ENCODE measurements at places on chromosomes 1 and 21.

DNA sequence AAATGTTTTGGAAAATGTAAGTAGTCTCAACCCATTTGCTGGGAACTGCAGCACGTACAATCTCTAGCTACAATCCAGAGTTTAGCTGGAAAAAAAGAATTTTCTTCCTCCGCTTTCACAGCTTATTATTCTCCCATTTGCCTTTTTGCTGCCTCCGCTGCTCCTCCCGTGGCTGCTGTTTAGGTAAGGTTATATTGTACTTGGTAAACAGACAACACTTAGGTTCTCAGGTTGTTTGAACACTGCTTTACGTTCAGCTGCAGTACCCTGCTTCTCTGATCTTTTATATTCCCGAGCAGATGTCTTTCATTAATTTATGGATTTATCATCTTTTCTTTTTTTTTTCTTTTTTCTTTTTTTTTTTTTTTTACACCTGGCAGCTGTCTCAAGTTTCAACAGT is 14.3 kb downstream of the PROX1 start:
- DNase-seq: no peak

DNA sequence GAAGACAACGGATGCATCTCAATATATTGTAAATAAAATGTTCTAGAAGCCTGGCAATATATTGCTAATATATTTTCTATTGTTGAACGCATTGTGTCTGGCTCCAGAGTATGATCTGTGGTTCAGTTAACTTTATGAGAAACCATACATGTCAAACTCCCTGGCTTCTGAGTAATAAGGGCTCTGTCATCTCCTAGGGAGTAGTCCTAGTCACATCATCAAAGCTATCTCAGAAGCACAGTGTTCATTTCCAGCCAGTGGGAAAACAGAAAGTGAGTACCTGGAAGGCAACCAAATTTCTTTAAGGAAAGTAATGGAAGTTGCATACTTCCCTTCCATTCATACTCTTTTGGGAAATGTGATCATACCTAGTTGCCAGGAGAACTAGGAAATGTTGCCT is 27.0 kb upstream of the ST6GALNAC5 start:
- DNase-seq: no peak

DNA sequence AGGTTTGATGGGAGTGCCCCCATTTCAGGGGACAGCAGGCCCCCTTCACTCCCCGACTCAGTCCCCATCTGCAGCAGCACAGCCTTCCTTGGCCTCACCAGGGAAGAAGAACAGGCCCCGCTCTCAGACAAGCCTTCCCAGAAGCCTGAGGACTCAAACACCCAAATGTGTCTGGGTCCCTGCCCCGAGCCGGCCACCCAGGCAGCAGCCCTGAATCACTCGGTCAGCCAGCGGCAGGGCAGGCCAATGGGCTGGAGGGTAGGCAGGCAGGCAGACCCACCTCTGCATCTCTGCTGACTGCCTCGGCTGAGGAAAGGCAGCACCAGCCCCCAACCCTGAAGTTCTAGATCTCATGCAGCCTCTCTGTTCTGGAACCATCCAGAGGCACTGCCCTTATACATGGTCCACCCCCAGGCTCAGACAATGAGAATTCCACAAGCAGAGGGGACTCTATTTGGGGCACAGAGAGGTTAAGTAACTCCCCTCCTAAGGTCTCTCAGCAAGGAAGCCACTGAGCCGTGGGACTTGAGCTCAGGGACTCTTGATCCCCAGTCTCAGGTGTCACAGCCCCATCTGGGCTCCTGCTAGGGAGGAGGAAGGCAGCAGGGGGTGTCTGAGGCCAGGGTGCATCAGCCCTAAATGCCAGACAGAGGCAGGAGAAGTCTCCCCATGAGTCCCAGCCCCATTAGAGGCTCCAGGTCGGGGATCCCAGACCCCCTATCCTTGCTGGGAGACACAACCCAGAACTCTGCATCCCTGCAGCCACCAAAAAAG is 33.2 kb upstream of the RUNX3 start:
- DNase-seq: no peak

GRCh38 chr1:172941471-172941870 is 109.3 kb downstream of the TNFSF18 start:
- DNase-seq: no peak

GRCh38 chr1:109498161-109498801 is 4.4 kb downstream of the CYB561D1 start:
- DNase-seq: peak; percentile 74

DNA sequence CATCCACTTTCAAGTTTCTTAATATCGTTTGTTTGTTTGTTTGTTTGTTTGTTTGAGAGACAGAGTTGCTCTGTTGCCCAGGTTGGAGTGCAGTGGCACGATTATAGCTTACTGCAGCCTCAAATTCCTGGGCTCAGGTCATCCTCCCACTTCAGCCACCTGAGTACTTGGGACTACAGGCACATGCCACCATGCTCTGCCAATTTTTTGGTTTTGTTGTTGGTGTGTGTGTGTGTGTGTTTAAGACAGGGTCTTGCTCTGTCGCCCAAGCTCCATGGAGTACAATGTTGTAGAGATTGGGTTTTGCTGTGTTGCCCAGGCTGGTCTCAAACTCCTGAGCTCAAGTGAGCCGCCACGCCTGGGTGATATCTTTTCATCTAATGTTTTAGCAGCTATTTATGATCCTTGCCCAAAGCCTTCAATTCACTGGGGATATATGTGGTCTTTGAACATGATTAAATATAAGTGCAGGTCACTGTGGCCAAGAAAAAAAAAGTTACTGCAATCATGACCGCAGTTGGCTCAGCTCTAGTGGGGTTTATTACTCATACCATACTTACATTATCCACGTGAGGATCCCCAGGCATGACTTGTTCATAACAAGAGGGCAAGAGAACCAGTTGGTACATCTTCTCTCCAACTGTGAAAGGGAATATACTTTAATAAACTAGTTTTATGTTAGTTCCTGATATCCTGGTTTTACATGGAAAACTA is 8.0 kb downstream of the RRP1B start:
- no peak for DNase-seq

DNA sequence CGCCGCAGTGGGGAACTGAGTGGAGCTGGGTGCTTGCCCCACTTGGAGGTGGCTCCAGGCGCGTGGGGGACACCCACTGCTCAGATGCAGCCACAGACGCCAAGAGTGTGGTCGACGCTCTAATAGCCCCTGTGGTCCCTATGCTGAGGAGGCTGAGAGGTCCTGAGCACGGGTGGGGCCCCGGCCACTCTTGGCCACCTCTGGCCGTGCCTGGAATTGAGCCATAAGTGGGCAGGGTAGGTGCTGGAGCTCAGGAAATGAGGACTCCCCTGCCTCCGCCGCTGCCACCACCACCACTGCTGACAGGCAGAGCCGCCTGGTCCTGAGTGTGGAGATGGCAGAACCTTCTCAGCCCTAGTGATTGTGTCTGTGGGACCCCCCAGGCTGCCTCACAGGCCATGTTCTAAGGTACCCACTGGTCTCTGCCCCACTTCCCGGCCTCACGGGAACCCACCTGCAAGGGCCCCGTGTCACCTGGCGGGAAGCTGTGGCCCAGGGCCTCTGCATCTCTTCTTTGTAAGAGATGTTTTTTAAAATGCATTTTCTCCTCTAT is 34.6 kb upstream of the DIP2A start:
- no peak for DNase-seq

DNA sequence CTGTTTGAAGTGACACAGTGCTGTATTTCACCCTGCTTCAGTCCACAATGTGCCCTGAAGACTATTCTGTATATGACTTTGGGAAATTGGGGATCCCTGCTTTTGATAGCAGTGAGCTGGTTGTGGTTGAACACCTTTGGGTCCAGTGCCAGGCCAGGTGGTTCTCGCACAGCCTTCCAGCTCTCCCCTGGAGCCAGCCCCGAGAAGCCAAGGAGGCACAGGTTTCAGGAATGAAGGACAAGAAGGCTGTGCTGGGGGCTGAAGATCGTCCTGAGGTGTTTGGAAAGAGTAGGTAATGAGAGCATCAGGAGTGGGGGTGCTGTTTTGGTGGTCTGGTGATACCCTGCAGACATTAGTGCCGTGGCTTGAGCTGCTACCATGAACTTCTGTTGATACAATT is 131.4 kb upstream of the COL6A1 start:
- no peak for DNase-seq

DNA sequence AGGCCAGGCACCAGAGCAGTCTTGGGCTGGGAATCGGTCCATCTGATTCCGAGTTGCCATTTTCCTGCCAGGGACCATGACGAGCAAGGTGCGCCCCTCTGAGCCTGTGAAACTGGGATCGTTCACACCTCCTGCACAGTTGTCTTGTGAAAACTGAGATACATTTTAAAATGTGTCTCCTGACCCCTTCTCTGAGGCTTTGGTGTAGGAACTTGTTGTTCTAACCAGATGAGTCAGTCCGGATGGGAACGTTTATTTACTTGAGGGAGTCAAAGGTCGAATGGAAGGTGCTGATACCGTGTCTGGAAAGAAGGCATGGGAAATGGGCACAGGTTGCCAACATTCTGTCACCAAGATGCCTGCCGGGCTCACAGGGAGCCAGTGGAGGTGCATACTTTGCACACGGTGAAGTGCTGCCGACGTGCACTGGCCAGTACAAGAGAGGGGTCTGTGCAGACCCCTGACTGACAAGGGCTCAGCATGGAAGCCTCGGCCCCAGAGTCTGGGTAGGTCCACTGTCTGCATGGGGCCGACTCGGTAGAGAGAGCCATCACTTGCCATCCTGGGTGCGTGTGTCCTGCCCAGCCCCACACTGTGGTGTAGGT is 7.4 kb upstream of the KCNN3 start:
- no peak for DNase-seq

DNA sequence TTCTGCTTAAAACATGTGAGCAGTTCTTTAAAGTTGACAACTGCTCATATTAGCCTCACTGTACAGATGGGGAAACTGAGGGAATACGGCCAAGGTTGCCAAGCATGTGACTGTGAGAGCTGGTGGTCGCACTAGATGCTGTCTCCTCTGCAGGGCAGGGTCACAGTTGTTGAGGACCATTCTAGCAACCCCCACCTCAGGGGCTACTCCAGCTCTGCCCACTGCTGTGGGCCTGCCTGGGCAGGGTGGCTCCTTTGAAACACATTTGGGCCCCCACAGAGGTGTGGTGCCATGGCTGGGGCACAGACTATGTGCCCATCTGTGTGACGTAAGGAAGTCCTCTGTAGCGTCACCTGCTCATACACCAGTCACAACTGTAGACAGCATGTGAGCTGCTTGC is 779 bp downstream of the THEM5 start:
- no peak for DNase-seq

DNA sequence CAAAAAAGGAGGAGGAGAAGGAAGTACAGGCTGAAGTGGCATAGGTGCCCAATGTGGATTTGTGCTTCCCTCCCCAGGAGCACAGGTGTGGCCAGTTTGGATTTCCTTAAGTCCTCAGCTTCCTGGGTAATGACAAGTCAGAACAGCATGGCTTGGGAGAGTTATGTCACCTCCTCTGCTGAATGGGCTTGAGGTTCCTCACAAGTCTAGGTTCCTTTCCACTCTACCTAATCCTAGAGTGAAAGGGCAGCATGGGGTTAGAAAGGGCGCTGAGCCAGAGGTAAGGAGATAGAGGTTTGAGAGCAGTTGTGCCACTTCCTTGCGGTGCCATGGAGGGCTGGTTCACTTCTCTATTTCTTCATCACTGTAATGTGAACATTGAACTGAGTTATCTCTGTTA is 35.5 kb upstream of the IL20 start:
- no peak for DNase-seq

DNA sequence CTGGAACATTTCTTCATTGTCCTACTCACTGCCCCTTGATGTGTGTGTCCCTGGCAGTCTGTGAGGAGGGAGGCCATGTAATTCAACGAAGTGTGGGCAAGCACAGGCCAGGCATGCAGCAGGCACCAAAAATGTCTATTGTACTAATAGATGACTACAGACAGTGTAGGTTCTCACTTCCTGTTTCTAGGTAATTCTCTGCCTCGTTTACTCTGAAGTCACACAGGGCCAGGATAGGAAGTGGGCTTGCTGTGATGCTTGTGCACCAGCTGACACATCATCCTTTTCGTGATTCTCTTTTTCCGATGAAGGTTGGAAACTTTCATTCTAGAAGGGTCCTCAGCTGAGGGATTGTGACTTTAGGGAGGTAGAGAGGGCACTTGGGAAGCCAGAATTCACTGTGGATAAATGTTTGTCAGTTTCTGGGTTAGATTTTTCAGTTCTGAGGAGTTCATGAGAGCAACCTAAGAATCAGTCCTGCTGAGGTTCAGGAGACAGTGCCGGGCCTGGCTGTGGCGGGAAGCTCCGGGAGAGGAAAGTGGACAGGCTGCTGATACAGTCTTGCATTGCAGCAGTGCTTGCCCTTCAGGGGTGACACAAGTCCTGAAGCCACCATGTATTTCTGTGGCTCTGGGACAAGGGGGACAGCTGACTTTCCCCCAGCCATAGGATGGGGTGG is 4.3 kb upstream of the CSF1 start:
- DNase-seq: no peak

DNA sequence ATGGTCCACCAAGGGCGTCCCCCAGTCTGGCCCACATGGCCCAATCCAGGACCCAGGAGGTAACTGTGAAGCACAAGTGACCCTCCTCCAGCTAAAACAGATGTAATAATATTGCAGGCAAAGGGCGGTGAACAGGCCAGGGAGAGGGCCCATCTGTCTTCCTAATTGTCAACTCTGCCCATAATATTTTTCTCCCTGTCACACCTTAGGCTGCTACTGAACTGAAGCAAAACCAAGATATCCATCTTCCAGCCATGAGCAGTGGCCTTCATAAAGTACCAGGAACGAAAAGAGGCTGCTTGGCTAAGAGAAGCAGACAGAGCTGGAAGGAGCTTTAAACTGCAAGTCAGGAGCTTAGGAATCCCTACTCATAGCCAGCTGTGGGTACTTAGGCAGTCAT is 3.1 kb downstream of the KANK4 start:
- no peak for DNase-seq

DNA sequence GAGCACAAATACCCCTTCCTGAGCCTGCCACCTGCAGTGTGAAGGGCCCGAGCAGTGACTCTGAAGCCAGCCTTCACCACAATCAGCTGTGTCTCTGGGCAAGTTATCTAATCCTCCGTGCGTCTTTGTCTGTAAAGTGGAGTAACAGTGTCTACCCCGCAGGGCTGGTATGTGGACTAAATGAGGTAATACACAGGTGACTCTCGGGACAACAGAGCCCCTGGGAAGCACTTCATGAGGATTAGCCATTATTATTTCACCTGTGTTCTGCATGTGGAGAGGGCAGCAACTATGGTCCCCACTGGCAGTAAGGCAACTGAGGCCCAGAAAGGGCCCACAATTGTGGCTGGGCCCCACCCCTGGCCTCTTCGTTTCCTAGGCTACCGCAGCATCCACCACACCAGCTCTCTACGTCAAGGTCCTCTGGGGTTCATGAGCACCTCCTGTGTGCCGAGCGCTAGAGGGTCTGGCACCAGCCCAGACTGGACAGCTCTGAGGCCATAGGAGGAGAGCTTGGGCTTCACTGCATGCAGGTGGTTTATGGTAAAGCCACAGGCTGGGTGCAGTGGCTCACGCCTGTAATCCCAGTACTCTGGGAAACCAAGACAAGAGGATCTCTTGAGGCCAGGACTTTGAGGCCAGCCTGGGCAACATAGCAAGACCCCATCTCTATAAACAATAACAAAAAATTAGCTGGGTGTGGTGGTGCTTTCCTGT is 41.3 kb upstream of the LRP8 start:
- no peak for DNase-seq

GRCh38 chr1:222616525-222616924 is 1.4 kb upstream of the MIA3 start:
- no peak for DNase-seq

Measured in HEK293T (cell line).